ENCODE measurements at places on chromosomes 11 and 22.

DNA sequence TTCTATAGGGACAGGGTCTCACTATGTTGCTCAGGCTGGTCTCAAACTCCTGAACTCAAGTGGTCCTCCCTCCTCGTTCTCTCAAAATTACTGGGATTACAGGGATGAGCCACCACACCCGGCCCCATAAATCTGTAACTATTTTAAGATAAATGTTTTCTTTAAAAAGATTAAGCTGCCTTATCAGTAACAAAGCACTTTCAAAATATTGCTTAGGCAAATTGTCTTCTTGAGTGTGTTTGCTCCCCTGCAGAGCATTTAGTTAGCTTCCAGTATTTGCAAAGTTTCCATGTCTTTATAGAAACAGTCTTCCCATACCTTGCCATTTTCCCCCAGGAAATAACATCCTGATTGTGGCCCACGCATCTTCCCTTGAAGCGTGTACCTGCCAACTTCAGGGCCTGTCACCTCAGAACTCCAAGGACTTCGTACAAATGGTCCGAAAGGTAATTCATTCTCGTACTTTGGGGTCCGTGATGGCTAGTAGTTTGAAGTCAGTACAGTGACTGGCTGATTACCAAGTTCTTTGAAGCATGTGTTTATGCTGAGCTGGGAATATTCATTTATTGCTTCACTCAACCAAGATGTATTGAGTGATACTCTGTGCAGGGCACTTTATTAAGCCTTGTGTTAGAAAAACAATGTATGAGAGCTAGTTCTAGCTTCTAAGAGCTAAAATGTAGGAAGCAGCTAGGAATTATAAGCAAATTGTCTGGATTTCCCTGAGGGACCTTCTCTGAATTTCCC lies 30.4 kb upstream of the CRTAM start:
- DNase-seq: no peak

DNA sequence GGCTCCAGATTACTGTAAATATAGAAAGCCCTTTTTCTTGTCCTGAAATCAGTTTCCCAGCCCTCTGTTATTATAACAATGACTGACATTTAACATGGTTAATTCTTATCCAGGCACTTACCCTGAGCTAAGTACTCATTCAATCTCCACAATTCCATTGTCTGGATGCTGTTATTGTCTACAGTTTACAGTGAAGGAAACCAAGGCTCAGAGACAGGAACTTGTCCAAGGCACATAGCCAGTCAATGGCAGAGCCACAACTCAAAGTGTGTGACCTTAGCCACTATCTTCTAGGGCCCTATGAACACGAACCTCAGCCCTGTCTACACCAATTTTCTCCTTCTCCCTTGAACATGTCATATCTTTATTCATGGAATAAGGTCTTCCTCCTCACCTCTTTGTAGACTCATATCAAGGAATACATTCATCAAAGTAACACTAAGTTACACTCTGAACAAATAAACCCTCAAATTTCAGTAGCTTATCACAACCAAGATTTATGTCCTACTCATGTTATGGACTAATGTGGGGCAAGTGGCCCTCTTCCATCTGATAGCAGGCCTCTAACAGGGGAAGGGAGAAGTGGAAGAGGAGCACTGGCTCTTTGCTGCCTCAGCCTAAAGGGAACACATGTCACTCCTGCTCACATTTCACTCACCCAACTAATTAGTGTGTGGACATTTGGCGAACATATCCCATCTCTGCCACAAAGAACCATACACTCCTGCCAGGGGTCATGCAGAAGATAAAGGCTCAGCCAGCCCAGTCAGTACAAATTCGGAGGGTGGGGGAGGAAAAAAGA lies 39.3 kb upstream of the APLNR start:
- no peak for DNase-seq

DNA sequence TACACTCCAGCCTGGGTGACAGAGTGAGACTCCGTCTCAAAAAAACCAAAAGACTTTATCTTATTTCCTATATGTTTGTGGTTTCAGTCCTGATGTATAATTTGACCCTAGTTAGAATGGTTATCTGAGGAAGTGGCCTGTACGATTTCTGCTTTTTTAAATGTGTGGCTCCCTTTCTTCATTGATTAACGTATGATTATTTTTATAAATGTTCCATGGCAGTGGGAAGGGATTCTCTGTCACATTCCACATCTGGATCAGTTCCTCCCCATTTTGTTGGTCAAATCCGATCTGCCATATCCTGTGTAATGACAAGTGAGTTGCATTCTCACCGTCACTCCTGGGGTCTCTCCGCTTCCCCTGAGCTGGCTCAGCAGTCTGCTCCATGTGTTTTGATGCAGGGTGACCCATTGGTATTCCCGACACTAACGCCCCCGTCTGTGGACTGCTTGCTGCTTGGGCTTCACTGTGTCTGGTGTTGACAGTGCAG lies 20.3 kb downstream of the NEAT1 start:
- DNase-seq: no peak

DNA sequence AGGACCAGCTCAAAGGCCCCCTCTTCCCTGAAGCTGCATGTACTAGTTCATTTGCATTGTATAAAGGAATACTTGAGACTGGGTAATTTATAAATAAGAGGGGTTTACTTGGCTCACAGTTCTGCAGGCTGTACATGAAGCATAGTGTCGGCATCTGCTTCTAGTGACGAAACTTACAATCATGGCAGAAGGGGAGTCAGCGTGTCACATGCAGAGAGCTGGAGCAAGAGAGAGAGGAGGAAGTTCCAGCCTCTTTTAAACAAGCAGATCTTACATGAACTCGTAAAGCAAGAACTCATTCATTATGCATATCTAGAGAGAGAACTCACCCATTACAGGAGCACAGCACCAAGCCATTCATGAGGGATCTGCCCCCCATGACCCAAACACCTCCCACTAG lies 7.1 kb upstream of the HMGXB4 start:
- no peak for DNase-seq

DNA sequence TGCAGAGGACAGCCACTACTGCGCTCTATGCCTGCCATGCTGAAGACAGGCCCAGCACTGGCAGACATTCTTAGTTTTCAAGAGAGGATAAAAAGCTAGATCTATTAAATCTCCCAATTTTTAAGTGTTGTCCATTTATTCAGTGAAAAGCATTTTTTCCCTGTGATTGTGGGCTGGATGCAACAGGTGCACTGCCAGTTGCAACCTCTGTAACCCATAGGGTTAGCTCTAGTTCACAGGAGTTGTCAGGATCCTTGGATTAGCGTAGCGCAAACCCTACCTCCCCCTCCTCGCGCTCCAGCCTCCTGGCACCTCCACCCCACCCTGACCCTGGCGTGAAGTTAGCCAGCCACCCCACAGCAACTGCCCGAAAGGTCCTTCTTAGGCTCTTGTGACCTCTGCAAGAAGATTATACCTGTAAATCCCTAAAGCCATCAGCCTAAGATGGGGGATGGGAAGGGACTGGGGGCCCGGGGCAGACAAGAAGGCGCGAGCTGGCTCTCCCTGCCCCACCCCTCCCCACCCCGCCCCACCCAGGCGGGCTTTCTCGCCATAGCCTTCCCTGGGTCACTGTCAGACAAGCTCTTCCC lies 30.9 kb downstream of the EIF3F start:
- DNase-seq: no peak

All from stimulated activated CD8-positive, alpha-beta memory T cell treated with anti-CD3 and anti-CD28 coated beads, Interleukin-4, amount 100 ng/mL, for 4 hours (primary cell).